ENCODE measurements at places on chromosomes 12 and 14. TPM values are rescaled to one million over a fixed set of nuclear protein-coding genes. Genes with fewer than 3 reads are reported as not detected.

KRT6C gene
- polyA plus RNA-seq, result not detected

DNA sequence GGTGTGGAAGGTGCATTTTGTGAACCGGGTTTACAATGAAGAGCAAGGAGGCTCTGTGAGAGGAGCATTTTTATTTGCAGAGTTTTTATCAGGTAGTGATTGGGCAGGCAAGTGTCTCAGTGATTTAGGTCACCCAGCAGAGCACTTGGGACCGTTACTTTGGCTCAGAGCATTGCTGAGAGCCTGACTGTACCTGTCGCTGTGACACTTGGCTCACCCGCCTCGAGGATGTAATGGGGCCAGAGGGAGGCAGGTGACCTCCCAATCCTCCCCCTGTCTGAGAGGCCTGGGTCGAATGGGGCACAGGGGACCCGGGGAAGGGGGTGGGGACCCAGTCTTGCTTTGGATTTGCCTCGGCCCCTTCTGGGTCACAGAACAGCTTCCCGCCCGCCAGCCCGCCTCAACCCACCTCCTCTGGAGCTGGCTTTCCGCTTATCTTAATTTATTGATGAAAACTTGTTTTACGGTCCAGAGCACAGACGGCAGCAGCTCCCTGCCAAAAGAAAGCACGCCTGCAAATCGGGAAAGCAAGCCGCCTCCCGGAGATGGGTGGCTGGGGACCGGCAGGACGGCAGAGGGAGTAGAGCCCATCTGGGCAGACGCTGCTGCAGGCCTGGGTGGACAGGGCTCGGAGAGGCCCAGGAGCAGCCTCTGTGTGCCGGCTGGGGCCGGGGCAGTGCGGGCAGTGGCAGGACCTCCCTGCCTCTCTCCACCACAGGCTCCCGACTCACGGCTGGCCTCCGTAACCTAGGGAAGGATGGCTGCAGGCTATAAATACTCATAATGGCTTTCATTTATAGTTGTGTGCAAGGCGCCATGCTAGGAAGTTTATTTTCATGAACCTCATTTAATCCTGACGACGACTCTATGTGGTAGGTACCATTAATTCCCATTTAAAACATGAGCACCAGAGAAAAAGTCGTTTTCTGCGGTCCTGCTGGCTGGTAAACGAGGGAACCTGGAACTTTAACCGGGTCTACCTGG lies 187.1 kb downstream of the TSPAN9 start:
- peak; percentile 60 for DNase-seq

PSME2 gene
- 124 TPM for polyA plus RNA-seq

GALNT9 gene
- polyA plus RNA-seq, result 17.7 TPM

DNA sequence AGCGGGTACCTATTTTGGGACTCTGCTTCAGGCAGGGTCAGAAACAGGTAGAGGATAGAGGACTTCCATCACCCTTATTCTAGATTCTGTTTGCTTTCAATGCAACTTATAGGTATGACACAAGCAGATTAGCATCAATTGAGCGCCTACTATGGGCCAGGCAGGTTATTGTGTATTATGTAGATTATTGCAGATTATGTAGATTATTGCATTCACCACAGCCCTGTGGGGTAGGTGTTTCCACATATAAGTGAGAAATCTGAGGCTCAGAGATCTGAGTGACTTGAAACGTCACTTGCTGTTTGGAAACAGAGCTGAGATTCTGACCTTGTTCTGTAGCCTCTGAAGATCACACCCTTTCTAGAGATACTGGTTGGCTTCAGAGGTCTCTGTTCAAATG lies 25.7 kb upstream of the SERPINA4 start:
- no peak for DNase-seq

DNA sequence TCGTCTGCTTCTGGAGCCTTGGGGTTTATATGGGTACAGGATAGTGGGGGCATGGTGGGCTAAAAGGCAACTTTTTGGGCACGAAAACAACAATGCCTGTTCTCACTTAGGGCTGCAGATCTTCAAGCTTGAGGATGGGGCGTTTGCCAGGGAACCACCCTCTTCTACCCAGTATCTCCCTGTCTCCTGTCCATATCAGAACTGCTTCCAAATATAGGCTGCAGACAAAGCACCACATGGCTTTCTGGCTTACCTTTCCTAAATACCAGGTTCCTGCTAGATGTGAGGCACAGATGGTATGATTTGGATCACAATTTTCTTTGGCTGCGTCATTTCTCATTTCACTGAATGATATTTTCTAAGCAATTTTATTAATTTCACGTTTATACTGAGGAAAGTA lies 70.4 kb downstream of the CMAS start:
- DNase-seq, result no peak

- peak; percentile 54 for DNase-seq
Measured at GRCh38 chr14:25050269-25051150, 563 bp upstream of the STXBP6 start.

FAM181A gene
- polyA plus RNA-seq, result 2.3 TPM

GRCh38 chr12:119674560-119674959 lies 6.6 kb downstream of the PRKAB1 start:
- DNase-seq, result no peak

DNA sequence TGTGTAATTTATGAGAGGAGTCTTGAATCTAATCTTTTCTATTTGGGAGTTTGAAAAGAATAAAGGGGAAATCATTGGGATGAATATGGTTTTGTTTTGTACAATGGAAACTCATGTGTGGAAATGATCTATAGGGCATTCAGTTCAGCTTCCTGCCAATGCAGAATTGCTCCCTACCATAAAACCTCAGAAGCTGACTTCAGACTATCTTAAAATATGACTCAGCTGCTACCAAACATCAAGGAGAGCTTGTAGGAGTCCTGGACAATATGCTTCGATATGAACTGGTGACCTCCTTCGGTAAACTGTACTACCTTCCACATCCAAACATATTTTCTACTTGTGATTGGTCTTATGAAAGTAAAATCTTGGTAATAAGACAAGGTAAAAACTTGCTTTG lies 160.6 kb downstream of the CAPZA3 start:
- no peak for DNase-seq

DNA sequence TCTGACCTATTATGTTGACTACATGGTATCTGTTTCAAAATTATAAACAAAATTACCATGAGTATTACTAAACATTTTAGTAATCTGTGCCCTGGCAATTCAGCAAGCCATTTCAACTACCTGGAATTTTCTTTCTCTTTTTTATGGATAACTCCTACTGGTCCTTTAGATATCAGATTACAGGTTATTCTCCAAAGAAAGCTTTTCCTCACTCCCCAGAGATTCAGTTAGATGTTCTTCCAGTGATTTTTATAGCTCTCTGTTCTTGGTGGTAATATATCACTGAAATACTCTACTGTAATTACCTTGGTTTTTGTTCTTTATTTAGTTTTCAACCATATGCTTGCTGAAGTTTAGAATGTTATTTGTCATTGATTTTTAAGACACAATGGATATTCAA lies 930.2 kb upstream of the FOXG1 start:
- DNase-seq, result no peak

MMP14 gene
- 59.7 TPM for polyA plus RNA-seq

ZFHX2 gene
- 6.5 TPM for polyA plus RNA-seq

RPS6KL1 gene
- 35.8 TPM for polyA plus RNA-seq

MTRFR gene
- 23.5 TPM for polyA plus RNA-seq

DNA sequence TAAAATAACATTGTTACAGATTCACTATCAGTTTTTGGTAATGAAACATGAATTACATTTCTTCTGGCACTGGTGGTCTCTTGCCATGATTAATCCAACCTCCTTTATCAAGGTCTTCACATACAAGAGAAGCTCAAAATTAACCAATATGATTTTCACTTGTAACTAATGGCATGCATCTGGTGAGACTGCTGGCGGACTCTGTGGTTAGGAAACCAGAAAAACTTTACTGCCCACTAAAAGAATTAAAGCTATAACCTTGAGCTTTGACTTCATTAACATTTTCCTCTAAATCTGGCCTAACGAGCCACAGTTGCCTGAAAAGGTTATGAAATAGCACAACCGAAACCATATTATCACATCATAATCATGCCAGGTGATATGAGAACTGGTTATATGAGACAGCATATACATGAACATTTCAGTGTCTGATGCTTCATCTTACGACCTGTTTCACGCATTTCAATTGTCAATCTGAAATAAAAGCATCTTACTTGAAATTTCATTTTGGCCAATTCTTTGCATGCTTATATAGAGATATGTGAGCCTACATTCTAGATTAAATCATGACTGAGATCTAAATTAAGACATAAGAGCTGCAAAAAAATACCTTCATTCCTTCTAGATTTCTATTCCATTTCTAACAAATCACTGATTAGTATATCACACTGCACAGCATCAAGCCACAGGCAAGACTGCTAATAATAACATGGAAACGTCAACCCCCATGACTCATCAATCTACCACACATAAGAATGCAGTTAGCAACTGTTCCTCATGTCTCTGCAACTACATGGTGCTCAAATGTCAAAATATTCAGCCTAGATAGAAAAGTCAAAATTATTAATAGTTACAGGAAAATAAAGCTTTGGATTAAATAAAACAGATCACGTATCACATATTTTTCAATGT lies 89.3 kb downstream of the OSBPL8 start:
- DNase-seq, result peak; percentile 12

PLEKHA5 gene
- 8.6 TPM for polyA plus RNA-seq

ST8SIA1 gene
- 1.6 TPM for polyA plus RNA-seq

DNA sequence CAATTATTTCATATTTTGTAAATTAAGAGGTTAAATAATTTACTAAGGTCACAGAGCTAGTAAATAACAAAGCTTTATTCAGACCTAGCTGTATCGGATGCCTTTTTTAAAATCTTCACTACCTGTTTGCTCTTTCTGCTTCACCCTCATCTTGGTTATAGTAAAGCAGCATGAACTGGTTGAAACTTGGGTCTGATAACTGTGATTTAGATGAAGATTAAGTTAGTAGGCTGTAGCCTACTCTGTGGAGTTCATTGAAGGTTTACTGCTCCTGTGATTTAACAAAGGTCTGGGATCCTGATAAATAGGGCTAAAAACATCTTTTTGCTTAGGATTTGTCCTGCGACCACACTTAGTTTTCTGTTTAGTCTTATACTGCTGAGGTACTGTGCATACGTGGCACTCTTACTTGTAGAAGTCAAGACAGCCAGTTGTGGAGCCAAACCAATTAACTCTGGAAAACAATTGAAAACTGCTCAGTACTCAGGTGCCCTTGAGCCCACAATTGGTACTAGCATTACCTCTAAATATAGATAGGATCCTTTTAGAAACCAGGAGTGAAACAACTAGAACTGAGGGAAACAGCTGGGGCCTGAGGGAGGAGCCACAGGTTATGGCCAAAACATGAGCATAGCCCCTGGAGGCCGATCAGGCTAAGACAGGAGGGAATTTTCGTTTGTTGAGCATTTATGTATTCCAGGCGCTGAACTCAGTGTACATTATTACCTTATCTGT lies 2.3 kb downstream of the SPATS2 start:
- no peak for DNase-seq

DNA sequence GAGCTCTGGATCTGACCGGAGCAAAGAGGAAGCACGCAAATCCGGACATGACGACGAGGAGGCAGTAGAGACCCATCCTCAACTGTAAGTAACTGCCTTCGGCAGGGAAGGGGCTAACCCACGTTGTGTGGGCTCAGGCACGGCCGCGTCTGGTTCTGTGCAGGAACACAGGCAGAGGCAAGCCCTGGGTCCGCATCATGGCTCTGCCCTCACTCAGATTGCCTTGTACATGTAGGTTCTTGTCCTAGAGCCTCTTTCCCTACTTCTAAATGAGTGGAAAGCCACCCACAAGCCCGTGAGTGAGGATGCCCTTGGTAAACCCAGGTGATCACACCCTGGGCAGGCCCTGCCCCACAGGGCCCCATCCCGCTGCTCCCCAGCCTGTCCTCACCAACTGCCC lies 8.9 kb upstream of the RPLP0 start:
- no peak for DNase-seq

GRCh38 chr12:78534311-78534710 lies 330.3 kb upstream of the SYT1 start:
- DNase-seq, result no peak

DNA sequence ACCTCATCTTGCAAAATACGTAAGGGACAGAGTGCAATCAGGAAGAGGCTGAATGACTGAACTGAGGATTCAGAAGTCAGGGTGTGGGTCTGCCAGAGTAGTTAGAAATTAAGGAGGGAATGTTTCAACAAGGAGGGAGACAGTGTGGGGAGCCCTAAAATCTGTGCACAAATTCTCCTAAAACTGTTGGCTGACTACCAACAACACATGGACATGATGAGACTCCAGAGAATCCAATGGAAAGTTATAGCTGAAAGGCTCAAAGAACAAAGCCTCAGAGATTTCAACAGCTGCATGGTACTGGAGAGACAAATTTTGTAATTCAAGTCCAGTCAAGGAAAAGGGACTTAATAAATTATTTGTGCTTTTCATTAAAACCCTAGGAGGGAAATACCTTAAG lies 36.1 kb upstream of the NEDD1 start:
- DNase-seq, result no peak

- DNase-seq, result no peak
Measured at GRCh38 chr12:11825278-11825677, 175.8 kb downstream of the ETV6 start.

HELB gene
- polyA plus RNA-seq, result 0.15 TPM

CNTN1 gene
- 19.5 TPM for polyA plus RNA-seq
